ENCODE measurements at places on chromosomes 2 and 18. TPM values are rescaled to one million over a fixed set of nuclear protein-coding genes. Genes with fewer than 3 reads are reported as not detected.

Gene CXCR1
- 2.5 TPM for total RNA-seq

Gene ST6GAL2
- 15.5 TPM for total RNA-seq

Gene SFTPB
- total RNA-seq = not detected

Gene ARHGEF4
- 8.8 TPM for total RNA-seq
